ENCODE measurements at places on chromosomes 11 and 22.

DNA sequence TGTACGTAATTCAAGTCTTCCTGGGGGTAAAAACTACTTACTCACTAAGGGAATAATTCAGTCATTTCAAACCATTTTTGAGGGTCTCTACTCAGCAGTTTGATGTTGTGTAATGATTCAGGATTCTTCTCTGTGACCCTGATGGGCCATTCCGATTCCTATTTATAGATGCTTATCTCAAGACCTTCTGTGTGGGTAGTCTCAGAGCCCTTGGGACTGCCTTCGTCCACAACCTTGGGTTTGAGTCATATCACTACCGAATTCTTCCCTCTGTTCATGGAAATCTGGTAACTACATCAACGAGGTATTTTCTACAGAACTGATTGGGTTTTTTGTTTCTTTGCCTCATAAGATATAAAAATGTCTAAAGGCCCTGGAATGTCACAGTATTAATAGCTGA, 14.3 kb upstream of the CBX6 start:
- H3K4me1 ChIP-seq, result no peaks in the 10 kb centered on the region
- no peak for DNase-seq
- H3K27ac ChIP-seq, result no peak overlapping the region

DNA sequence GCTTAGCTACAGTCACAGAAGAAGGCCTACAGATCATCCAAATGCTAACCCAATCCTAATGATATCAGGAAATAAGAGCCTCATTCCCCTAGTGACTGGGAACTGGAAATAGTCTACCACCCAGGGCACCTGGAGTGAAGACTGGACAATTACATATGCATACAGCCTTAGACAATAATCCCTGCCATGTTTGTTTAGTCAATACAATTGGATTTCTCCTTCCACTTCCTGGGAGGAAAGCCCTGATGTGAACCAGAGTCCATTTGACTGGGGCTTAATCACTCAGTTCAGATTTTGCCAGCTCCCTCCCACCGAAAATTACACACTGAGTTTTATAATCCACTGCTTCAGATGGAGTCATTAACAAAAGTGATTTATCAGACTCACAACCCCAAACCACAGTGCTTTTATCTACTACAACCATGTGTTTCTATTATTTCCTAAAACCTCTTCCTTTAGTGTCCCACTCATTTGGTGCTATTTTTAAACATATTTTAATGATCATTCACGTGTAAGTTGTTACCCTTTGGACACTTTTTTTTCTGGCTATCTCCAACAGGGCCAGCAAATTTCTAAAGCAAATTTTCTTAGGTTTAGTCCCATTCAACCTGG, 29.9 kb downstream of the CWF19L2 start:
- H3K27ac ChIP-seq, result no peak overlapping the region
- H3K4me1 ChIP-seq, result peaks cover 4% of the 10 kb centered on the region
- no peak for DNase-seq
- H3K36me3 ChIP-seq, result peaks cover 34% of the 10 kb centered on the region
- H3K27me3 ChIP-seq, result no peaks in the 10 kb centered on the region

GRCh38 chr11:86940122-86940777, 14.9 kb downstream of the FZD4 start:
- no peaks in the 10 kb centered on the region for H3K36me3 ChIP-seq
- H3K4me3 ChIP-seq, result no peak overlapping the region
- H3K27me3 ChIP-seq, result peaks cover 4% of the 10 kb centered on the region
- no peaks in the 10 kb centered on the region for H3K4me1 ChIP-seq
- DNase-seq, result no peak

- no peak overlapping the region for H3K4me3 ChIP-seq
- H3K27ac ChIP-seq, result peak overlapping the region; percentile 93
- no peak for DNase-seq
- H3K36me3 ChIP-seq, result peaks cover 2% of the 10 kb centered on the region
Observed at GRCh38 chr11:118915941-118916841, 9.5 kb downstream of the BCL9L start.

- H3K36me3 ChIP-seq, result no peaks in the 10 kb centered on the region
- H3K4me1 ChIP-seq, result no peaks in the 10 kb centered on the region
- no peak overlapping the region for H3K27ac ChIP-seq
- H3K4me3 ChIP-seq, result no peak overlapping the region
Observed at GRCh38 chr11:125224391-125225021, 60.0 kb downstream of the PKNOX2 start.

DNA sequence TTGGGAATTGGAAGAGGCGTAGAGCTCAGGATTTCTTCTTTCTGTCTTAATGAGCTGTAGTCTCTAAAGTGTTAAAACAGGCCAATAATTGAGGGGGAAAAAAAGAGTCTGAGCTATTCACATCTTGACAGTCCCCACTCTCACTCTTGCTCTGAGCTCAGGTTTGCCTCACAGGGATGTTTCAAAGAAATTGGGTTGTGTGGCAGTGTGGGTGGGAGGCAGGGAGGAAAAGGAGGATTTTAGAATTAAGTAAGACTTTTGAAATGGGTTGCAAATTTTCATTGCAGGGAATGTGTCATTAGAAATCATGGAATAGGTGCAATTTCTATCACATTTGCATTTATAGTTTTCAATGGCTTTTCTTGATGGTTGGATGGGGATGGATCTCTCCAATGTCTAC, 338.8 kb upstream of the KIRREL3 start:
- no peak for DNase-seq
- no peak overlapping the region for H3K4me3 ChIP-seq
- no peaks in the 10 kb centered on the region for H3K4me1 ChIP-seq
- no peak overlapping the region for H3K27ac ChIP-seq
- no peaks in the 10 kb centered on the region for H3K36me3 ChIP-seq

Data from activated CD8-positive, alpha-beta memory T cell treated with anti-CD3 and anti-CD28 coated beads, Interleukin-2, amount 10 ng/mL, durations not matched to agents 7 days and 5 days (primary cell).